NCI-H526 treated with DMSO at 0.1 percent for 48 hours (cell line): ENCODE measurements at places on chromosomes 5 and 9.
A peak's percentile ranks its signal among the peaks of the same experiment; 100 is the strongest.

- peak; percentile 34 for DNase-seq
Measured at GRCh38 chr5:88676637-88677375, 206.2 kb downstream of the MEF2C start.

GRCh38 chr9:115359017-115359780 is 241.2 kb upstream of the TNC start:
- DNase-seq: no peak

- no peak for DNase-seq
Measured at GRCh38 chr5:57002959-57003485, 51.1 kb upstream of the MIER3 start.

GRCh38 chr5:55857247-55857640 is 6.1 kb downstream of the IL31RA start:
- no peak for DNase-seq

- no peak for DNase-seq
Measured at GRCh38 chr5:9626955-9627354, 3.2 kb downstream of the TAS2R1 start.

- DNase-seq: no peak
Measured at GRCh38 chr9:75067894-75068293, 20.1 kb downstream of the NMRK1 start.

- no peak for DNase-seq
Measured at GRCh38 chr5:173313351-173313801, 14.8 kb downstream of the STC2 start.

GRCh38 chr5:139094154-139095131 is 103.7 kb downstream of the SIL1 start:
- DNase-seq: no peak

GRCh38 chr5:41772056-41772455 is 98.2 kb downstream of the OXCT1 start:
- DNase-seq: no peak

DNA sequence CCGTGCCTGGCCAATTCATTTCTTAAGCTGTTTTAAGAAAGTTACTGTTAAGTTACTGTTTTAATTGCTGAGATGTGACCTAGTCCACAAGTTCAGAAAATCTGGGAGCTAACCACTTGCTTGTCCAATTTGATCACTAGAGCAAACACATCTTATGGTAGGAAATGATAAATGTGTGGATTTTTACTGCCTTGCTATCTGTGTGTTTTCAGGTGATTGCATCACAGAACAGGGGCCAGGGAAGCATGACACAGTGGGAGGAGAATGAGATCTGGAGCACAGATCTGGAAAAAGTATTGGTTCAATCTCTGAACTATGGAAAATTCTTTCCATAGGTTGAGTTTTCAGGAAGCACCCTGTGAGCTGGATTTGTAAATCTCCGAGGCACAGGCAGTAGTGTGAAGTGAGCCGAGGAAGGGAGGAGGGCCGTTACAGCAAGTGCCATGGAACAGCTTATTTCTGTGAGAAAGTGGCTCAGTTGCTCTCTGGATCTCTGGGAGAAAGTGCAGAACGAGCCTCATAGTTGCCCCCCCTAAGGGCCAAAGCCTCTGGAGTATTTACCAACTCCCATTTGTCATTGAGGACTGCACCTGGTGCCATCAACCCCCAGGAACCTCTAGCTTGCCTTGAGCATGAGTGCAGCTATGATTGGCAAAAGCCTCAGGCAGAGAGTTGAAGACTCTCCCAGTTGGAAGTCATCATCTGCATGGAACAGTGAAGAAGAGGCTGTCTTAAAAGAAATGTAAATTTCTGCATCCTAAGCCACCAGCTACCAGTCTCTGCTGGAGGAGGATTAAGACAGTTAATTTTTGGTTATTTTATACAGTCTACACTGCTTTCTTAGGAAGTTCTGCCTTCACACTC is 161.8 kb upstream of the CLINT1 start:
- DNase-seq: no peak

- no peak for DNase-seq
Measured at GRCh38 chr5:95786821-95787418, 35.6 kb downstream of the GLRX start.

GRCh38 chr9:84597131-84597530 is 72.4 kb upstream of the NTRK2 start:
- DNase-seq: no peak
